ENCODE measurements at places on chromosomes 16 and 17. TPM values are rescaled to one million over a fixed set of nuclear protein-coding genes. Genes with fewer than 3 reads are reported as not detected.

DNA sequence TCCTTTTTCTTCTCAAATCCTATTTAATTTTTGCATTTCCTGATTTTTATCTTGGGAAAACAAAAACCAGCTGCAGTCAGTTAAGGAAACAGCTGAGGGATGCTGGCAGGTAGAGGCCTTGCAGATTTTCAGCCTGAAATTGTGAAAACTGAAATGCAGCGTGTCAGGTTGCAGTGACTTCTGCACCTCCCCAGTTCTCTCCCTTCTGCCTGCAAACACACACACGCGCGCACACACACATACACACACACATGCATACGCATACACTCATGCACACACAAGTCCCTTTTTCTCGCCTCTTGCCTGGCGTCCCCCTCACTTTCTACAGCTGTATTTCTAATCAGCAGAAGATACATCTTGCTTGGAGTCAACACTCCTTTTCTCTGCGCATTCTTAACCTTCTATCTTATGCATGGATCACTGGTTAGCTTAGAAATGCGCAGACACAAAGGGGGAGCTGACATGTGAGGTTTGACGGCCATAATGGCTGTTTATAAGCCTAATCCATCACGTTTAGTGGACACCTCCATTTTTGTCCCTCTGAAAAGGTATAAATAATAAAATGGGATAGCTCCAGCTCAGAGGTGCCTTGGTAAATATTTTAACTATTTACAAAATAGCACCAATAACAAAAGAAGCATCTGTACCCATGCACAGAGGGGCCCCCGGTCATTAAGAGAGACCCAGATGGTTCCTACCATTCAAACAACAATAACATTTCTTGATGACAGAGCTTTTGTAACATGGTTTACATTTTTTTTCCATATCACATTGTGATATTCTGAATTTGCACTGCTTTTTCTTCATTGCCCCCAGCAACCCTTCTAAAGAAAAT, 392.1 kb upstream of the SALL1 start:
- no peak for DNase-seq
- no peaks in the 10 kb centered on the region for H3K4me1 ChIP-seq

DNA sequence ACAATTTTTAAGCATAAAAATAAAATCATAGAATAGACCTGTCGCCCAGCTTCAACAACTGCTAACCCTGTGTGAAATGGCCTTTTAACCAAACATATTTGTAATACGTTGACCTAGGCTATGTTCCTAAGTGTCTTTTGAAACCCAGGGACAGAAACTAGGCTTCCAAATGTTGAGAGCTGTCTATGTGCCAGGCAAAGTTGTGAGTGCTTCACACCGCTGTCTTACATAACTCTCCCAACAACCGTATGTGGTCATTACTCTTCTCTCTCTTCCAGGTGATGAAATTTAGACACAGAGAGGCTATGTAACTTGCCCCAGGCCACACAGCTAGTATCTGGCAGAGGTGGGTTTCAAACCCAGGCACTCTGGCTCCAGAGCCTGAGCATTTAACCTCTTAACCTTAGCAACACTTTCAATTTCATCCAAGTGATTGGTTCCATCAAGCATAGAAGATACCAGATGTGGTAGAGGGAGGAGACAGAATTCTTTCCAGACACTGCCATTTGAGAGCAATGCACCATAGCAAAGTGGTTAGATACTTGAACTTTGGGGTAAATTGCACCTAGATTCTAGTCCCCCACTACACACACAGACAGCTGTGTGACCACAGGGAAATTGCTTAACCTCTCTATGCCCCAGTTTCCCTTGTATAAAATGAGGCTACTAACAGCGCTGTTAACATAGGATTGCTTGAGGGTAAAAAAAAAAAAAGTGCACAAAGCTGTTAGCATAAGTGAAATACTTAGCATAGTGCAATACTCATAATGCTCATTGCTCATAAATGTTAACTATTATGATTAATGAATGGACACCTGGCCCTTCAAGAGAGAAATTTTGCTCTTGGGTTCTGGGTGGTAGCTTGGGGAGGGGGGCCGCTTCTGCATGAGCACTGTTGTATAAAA, 160.6 kb downstream of the IRX3 start:
- H3K27me3 ChIP-seq: no peaks in the 10 kb centered on the region
- no peak for DNase-seq
- H3K4me3 ChIP-seq: no peak overlapping the region
- no peaks in the 10 kb centered on the region for H3K4me1 ChIP-seq

The MYL11 gene
- 3.5 TPM for total RNA-seq

GRCh38 chr16:69399361-69399760, 13.6 kb upstream of the TERF2 start:
- H3K4me1 ChIP-seq: peaks cover 9% of the 10 kb centered on the region
- no peak overlapping the region for H3K27ac ChIP-seq
- H3K36me3 ChIP-seq: no peaks in the 10 kb centered on the region
- no peaks in the 10 kb centered on the region for H3K27me3 ChIP-seq
- H3K4me3 ChIP-seq: no peak overlapping the region
- no peak for DNase-seq

The ATP2C2 gene
- 56.1 TPM for total RNA-seq

Data from prostate gland (tissue), 2 donors.